ENCODE measurements at places on chromosomes 12 and 14.

DNA sequence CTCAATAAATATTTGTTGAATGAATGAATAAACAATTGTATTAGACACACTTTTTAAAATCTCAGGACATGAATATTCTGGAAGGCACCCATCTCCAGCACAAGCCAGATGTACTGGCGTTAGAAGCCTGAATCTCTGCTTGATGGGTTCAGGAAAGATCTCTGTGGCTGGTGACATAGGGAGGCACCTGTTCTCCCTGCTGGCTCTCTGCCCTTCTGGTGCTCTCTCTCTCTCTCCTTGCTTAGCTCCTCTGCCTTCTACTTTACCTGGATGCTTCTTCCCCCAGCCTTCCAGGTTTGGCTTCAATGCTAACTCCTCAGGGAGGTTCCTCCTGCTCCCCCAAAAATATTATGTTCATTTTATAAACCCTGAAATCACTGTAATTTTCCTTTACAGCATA is 1.5 kb downstream of the CYP46A1 start:
- DNase-seq, result no peak

DNA sequence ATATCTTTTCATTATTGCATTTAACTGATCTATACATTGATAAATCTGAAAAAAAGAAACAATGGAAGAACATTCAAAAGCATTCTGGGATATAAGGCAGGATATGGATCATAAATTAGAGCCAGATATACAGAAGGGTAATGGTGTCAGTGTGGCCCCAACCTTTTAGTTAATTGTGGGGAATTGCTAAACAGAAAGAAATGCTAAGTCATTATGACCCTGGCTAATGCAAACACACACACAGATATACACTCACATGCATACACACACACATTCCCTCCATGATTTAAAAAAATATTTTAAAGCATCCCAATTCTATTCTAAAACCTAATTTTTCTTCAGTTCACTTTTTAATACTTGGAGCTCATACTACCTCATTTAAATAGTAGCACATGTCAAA is 404.5 kb downstream of the BCAT1 start:
- DNase-seq, result no peak

GRCh38 chr12:57124261-57124877 is 3.9 kb upstream of the LRP1 start:
- peak; percentile 86 for DNase-seq

- DNase-seq, result no peak
Measured at GRCh38 chr14:44895716-44896115, 66.0 kb downstream of the KLHL28 start.

GRCh38 chr14:105307052-105307727 is 6.4 kb upstream of the BRF1 start:
- no peak for DNase-seq

- no peak for DNase-seq
Measured at GRCh38 chr12:20055856-20056255, 312.5 kb upstream of the PDE3A start.

- DNase-seq, result peak; percentile 59
Measured at GRCh38 chr12:100141998-100142850, 450 bp downstream of the BLTP3B start.

GRCh38 chr12:115885040-115885690 is 392.3 kb downstream of the MED13L start:
- peak; percentile 61 for DNase-seq

- peak; percentile 22 for DNase-seq
Measured at GRCh38 chr14:61662437-61663311, 32.6 kb upstream of the HIF1A start.

GRCh38 chr14:36426836-36427235 is 93.2 kb downstream of the NKX2-1 start:
- DNase-seq, result no peak
